Epithelial cell of alveolus of lung (primary cell): ENCODE measurements at places on chromosomes 16 and 17. TPM values are rescaled to one million over a fixed set of nuclear protein-coding genes. Genes with fewer than 3 reads are reported as not detected.

The MEFV gene
- not detected in 2 replicates for total RNA-seq

The CCL16 gene
- total RNA-seq, result not detected in 2 replicates

The SHCBP1 gene
- total RNA-seq, result 4.3 and 22.5 TPM in 2 replicates

The MARF1 gene
- total RNA-seq, result 9.7 and 19.5 TPM in 2 replicates

The LCAT gene
- 4.4 and 12.6 TPM in 2 replicates for total RNA-seq

The UBE2G1 gene
- 48.4 and 63.7 TPM in 2 replicates for total RNA-seq

The PHOSPHO1 gene
- total RNA-seq, result 0.65 and 1.0 TPM in 2 replicates

The SEZ6 gene
- not detected in 2 replicates for total RNA-seq

The ATP2A1 gene
- total RNA-seq, result 0.65 and 2.2 TPM in 2 replicates

The ITGB4 gene
- total RNA-seq, result 2.1 and 22.9 TPM in 2 replicates

The UNC45B gene
- 0.96 TPM in 1 of 2 replicates, not detected in the other for total RNA-seq

The ATP5PD gene
- total RNA-seq, result 169 and 302 TPM in 2 replicates

The CPHXL2 gene
- total RNA-seq, result not detected in 2 replicates

The MEOX1 gene
- total RNA-seq, result 0.13 TPM in 1 of 2 replicates, not detected in the other

The UTS2R gene
- 0.13 and 0.88 TPM in 2 replicates for total RNA-seq

The TNP2 gene
- total RNA-seq, result not detected in 2 replicates

The TAC4 gene
- total RNA-seq, result not detected in 2 replicates

The C1QTNF1 gene
- total RNA-seq, result 47.1 and 53.0 TPM in 2 replicates

The PTGES3L gene
- 0.52 TPM in 1 of 2 replicates, not detected in the other for total RNA-seq

The CHST6 gene
- 0.24 and 1.7 TPM in 2 replicates for total RNA-seq

The SLC25A19 gene
- total RNA-seq, result 3.0 and 10.2 TPM in 2 replicates

The P2RX1 gene
- total RNA-seq, result 0.26 and 0.48 TPM in 2 replicates

The MMP15 gene
- total RNA-seq, result 3.9 and 6.7 TPM in 2 replicates

The MYBBP1A gene
- total RNA-seq, result 35.1 and 54.8 TPM in 2 replicates

The APOBR gene
- not detected in 2 replicates for total RNA-seq

The ARL5C gene
- not detected in 2 replicates for total RNA-seq

The EVPLL gene
- 0.08 TPM in 1 of 2 replicates, not detected in the other for total RNA-seq
